ENCODE measurements at places on chromosomes 16 and 17.

- no peak for DNase-seq
These were observed 5.9 kb downstream of the FASN start for GRCh38 chr17:82092094-82092586.

DNA sequence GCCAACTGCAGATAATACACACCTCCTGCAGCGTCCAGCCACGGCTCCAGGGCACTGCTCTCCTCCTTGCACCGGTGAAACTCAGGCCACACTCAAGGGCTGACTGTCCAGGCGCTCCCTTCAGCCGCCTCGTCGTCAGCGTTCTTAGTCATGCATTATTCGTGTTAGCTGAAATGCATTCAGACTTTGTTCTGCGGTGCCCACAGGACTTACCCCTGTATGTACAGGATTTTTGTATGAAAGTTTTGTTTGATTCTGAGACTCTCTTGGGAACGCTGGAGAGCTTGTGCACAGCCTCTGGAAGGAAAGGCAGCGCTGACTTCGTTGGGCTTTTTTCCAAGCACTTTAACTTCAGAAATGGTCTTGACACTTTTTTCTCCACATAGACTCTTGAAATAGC lies 22.1 kb downstream of the CIBAR2 start:
- no peak for DNase-seq

DNA sequence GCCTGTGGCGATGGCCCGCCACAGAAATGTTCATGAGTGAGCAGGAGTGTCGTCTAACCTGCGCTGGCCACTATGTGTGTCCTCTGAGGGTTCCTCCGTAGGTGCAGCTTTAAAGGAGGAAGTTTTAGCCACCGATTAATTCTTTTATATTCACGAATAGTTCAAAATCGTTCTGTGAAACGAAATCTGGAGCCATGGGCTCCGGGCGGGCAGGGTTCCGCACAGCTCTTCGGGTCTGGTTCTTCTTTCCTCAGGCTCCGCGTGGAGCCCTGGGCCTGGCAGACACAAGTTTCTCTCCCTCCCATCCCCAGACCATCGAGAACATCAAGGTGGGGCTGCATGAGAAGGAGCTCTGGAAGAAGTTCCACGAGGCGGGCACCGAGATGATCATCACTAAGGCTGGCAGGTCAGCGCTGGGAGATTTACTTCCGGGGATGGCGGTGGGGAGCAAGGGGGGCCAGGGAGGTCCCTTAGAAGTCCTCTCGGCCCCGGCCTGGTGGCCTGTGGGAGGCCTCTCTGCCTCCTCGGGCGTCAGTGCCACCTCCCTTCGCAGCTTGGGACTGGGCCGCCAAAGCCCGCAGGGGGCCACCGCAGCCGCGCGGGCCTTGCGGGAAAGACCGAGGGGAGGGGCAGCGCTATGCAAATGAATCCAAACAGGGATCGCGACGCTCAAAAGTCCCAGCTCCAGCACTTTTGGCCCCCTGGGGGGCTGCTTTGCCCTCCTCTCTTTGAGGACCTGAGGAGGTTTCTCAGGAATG lies 5.2 kb downstream of the TBX4 start:
- no peak for DNase-seq

GRCh38 chr16:81405702-81406113 lies 38.9 kb upstream of the CMIP start:
- no peak for DNase-seq

DNA sequence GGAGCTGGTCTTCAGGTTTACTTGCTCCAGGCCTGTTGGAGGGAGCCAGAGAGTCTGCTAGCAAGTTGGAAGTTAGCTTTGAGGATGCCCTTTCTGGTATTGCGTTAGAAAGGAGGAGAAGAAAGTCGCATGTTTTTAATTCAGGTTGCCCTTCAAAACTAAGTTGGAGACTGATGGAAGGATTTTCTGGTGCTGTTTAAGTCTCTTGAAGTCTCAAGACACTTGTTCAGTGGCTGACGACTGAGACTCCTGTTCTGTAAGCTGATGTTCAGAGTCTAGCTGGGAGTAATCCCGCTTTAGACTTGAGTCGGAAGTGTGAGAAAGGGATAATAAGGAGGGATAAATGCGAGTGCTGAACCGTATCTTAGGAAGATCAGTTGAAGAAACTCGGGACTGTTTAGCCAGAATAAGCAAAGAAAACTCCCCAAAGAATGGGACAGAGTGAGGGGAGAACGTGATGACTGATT lies 740 bp downstream of the AATF start:
- DNase-seq: no peak

- no peak for DNase-seq
These were observed 22.7 kb downstream of the MYO1D start for GRCh38 chr17:32854207-32854606.

- no peak for DNase-seq
These were observed 1175.1 kb upstream of the GOT2 start for GRCh38 chr16:59909262-59909661.

DNA sequence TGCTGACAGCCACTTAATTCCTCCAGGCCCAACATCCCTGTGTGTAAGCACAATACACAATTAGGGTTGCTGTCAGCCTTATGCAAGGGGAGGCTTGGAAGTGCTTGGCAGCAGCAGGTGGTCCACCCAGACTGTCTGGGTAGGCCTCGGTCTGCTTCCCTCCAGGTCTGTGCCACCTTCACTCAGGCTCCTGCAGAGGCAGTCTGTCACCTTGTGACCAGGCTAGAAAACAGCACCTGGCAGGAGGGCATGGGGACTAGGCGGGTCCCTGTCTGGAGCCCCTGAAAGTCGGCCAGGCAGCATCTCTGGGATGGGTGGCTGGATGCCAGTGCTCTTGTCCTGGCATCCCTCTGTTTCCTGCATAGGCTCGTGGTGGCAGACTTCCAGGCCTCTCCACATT lies 578.1 kb downstream of the KCNJ18 start:
- DNase-seq: no peak

GRCh38 chr16:85126705-85127378 lies 14.6 kb upstream of the CIBAR2 start:
- no peak for DNase-seq

- DNase-seq: no peak
These were observed 4.8 kb downstream of the IGFALS start for GRCh38 chr16:1788708-1789100.

GRCh38 chr16:19882646-19883045 lies 2.0 kb downstream of the GPRC5B start:
- no peak for DNase-seq

GRCh38 chr16:84511831-84512230 lies 7.4 kb upstream of the MEAK7 start:
- no peak for DNase-seq

DNA sequence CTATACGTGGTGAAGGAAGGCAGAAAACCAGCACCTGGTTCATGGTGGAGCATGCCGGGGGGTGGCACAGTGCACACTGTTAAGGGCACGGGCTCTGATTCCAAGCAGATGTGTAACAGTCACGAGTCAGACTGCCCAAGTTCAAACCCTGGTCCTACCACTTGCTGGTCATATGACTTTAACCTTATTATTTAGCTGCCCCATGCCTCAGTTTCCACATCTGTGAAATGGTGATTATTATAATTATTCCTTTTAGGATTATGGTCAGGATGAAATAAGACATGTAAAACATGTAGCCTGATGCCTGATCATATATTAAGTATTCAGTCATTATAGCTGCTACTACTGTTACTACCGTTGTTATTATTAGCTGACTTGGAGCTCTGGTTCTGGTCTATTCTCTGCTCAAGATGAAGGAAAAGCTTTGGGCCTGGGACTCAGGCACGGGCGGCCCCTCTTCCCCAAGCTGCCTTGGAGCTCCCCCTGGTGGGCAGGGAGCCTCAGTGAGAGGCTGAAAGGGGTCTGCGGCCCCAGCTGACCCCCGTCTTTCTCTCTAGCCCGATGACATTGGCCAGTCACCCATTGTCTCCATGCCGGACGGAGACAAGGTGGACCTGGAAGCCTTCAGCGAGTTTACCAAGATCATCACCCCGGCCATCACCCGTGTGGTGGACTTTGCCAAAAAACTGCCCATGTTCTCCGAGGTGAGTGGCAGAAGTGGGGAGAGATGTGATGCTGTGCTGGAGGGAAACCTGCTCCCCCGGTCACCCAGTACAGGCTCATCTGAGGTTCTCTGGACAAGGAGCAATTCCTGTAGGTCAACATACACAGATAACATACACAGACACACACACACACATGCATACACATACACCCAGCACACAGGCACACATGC lies 14.0 kb downstream of the NR1D1 start:
- DNase-seq: peak; percentile 63

DNA sequence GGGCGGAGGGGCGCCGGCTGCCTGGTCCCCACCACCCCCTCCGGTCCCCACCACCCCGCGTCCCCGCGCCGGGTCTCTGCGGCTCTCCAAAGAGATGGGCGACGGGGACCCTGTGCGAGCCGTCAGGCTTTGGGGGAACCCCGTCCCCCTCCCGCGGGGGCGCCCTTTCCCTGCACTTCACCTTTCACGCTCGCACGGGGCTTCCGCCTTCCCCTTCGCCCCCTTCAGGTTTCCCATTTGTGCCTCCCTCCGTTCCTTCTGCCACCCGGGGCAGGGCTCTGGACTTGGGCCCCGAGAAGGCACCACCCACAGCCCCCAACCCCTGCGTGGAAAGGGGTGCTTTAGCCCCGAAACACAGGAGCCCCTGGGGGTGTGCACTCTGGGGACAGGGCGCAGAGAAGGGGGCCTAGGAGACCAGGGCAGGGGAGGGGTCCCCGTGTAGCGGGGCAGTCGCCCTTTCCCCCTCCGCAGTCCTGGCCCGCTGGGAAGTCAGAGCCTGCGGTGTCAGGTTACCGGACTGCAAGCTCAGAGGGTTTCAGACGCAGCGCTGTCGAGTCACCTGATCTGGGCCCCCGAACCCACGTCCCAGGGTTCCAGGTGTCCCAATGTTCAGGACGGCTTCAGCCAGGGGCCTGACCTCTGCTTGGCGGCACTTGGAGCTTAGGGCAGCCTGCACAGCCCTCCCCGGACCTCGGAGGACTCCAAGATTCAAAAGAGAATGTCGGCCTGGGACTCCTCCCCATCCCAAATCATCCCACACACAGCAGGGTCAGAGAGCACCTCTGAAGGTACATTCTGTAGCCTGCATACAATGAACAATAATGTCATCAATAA lies 6.7 kb upstream of the CCDC92B start:
- no peak for DNase-seq

DNA sequence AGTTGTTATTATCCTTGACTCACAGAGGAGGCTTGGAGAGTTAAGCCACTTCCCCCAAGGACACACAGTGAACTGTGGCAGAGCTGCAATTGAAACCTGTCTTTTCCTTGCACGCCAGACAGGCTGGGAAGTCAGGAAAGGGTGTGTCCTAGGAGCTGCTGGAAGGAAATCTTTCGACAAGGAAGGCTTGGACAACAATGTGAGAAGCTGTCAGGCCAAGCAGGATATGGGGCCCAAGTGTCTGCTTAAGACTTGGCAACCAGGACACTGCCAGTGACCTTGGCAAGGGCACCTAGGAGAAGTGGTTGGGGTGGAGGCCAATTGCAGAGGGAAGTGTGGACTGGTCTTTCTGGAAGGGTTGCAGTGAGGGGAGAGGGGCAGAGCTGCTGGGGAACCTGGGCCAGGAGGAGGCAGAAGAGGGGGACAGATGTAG lies 2.1 kb upstream of the CAMKK1 start:
- no peak for DNase-seq

Data from CD4-positive, alpha-beta T cell treated with Interleukin-4 for 1 hour (primary cell).